Right ventricle myocardium superior (tissue), 1 donor: ENCODE measurements at places on chromosomes 4 and X.

DNA sequence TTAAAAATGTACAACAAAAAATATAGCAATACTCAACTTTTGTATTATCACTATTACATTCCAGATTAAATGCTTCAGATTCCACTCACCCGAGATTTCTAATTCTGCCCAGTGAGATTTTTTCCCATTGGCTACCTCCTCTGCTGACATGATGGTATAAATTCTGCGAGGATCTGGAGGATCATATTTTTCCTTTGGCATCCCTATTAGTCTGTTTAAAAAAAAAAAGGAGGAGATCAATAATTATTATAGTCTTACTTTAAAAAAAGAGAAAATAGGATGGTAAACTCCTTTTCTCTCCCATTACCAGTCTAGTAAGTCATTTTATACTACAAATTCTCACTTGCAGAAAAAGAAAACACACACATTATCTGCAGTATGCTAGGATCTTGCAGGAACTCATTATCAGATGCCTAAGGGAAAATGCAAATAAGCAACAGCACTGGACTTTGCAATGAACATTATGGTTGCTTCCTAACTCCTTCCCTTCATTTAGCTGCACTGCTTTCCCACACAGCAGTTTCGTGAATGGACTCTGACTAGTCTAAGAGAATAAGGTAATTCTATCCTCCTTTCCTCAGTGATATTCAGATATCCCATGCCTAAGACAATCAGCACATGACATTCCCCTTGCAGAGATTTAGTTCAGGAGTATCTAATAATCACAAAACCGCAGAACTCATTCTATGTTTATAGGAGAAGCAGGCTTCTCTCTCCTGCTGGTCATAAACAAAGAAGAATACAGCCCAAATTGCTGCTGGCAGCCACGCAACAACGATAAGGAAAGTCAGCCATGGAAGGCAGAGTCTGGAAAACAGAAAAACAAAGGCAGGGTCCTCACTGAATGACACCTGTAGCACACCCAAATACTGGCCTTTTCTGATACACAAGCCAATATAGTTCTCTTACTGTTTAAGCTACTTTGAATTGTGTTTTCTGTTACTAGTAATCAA is 42.7 kb downstream of the CNOT6L start:
- DNase-seq: no peak

DNA sequence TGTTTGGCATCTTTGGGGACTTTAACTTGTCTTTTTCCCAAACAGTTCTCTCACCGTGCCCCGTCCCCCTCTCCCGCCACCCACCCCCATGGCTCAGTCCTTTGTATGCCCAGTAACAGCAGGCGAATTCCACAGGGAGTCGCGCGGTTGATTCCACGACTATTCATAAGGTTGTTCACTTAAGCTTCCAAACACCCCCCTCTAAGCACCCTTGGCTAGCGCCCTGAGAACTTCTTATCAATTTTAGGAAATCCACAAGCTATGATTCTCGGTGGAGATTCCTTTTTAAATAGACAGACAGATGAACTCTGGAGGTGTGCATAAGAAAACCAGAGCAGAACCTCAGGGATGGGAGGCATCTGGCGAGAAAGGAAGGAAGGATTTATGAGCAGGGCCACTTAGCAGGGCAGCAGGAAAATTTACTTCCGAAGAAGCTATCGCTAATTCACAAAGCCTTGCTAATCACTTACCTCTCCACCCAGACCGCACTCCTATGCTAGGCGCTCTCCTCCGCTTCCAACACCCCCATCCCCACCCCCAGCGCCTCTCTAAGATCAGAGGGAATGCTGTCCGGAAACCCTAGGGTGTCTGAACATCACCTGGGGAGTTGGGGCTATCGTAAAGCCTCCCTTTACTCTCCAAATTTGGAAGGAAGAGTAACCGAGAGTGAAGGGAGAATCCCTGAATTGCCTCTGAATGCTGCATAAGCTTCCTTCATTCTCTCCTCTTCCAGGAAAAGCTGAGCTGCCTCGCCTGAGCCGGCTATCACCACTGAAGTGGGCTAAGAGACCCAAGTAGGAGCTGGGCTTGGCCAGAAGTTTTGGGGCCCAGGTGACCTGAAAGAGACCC is 1.7 kb downstream of the UNC5C start:
- DNase-seq: no peak

DNA sequence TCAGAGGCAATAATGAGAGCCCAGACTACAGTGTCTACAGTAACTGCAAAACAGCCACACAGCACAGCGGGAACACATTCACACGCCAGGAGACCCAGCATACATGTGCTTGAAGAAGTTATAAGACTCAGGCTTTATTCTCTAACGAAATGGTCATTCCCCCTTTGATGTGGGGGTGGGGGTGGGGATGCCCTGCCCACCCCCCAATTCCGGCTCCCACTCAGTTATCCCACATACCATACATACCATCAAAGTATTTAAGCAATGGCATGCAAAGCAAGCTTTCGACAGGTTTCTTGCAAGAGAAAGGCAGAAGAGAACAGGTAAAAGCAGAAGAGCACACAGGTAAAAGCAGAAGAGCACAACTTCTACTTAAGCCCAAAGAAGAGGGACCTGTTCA is 3.6 kb downstream of the MECP2 start:
- no peak for DNase-seq

- no peak for DNase-seq
Measured at GRCh38 chrX:106774981-106775380, 27.5 kb upstream of the TBC1D8B start.

DNA sequence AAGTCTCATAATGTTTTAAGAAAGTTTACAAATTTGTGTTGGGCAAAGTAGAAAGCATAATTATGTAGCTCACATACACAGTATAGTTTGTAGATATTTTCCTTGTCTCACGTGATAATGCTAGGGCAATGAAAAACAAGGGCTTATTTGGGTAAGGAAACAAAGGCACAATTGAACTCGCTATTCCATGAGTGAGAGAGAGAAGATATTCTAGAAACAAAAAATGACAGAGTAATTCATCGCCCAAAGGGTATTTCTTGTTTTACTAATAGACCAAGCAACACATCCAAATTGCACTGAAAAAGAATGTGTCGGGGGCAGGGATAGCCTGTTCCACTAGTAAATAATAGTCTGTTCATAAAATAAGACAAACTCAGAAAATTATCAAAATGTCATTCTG is 3.6 kb upstream of the ASB11 start:
- DNase-seq: no peak

DNA sequence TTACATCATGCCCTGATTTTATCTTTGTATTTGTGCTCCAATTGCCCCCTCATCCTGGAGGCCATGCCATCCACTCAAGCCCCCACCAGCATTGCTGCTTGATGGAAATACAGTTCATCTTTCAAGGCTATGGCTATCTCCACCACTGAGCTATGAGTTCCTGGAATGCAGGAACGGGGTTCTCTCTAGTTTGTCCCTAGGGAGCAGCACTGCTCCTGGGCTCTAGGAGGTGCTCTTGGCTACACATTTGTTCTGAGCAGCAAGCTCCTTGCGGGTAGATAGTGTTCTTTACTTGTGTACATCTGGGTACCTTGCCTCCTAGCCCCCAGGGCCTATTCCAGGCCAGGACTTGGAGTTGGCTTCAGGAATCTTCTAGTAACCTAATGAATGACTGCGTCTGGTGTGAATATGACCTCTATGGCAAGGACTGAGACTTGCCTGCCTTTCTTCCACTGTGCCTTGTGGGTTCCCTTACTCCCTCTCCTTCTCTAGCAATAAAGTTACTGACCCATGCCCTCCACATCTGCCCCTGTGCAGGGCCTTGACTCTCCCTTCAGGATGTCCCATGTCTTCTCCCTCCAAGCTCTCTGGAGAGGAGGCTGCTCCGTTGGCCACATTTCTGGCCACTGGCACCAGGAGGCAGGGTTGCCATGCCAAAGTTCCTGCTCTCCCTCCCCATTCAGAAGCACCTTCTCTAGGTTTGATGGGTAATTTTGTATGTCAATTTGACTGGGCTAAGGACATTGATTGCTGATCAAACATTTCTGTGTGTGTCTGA is 7.6 kb downstream of the CITED1 start:
- DNase-seq: no peak

- no peak for DNase-seq
Measured at GRCh38 chrX:9864011-9864410, 77.8 kb downstream of the SHROOM2 start.

GRCh38 chr4:2093265-2093664 is 34.1 kb downstream of the NAT8L start:
- no peak for DNase-seq

- DNase-seq: no peak
Measured at GRCh38 chrX:23373129-23373804, 38.6 kb downstream of the PTCHD1 start.

GRCh38 chrX:53089224-53089842 is 4.6 kb upstream of the KANTR start:
- DNase-seq: no peak

DNA sequence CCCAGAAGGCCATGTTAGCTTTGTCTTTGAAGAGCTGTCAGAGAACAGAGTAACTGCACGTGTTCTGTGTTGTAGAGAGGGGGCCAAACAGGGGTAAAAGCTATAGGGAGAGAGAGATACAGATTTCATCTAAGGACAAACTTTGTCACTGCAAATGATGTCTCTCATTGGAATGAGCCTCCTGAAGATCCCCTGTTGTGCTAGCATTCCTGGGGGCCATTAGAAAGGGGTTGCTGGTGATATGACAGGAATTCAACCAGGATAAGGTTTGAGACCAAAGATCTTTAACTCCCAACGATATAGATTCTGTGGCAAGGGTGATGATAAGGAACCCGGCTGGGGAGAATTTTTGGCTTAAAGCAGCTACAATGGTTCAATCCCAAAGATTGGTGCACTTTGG is 16.8 kb downstream of the MID1 start:
- DNase-seq: no peak

- no peak for DNase-seq
Measured at GRCh38 chrX:133980406-133980805, 5.0 kb downstream of the GPC3 start.

DNA sequence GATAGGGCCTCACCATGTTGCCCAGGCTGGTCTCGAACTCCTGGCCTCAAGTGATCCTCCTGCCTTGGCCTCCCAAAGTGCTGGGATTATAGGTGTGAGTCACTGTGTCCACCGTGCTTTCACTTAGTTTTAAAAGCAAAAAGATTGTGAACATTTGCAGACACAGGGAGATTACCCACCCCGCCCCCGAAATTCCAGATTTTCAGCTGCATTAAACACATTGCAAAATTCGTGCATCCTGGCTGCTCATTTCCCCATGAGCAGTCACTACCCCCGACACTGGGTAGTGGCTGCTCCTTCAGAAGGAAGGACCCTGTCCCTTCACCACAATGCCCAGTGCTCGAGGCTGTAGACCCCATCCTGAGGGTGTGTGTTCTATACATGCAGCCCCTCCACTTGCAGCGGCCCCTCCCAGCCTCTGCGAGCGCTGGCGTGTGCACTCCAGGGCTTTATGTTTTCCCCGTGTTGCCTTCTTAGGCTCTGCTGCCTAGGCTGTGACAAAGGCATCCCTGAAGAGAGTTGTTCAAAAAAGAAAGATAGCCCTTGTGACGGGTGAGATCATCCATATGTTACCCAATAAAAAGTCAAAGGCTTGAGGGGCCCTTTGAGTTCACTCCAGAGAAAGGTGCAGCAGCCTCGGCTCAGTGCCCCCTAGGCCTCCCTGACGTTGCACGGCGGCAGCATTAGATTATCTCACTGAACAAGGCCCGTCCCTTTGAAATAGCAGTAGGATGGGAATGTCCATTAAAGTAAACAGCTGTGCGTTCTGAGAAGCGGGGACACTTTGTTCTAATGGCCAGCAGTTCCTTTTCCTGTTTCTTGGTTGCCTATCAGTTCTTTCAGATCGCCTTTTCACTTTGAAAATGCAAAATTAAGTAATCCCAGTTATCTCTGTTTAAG is 71.6 kb downstream of the SHROOM2 start:
- DNase-seq: no peak

DNA sequence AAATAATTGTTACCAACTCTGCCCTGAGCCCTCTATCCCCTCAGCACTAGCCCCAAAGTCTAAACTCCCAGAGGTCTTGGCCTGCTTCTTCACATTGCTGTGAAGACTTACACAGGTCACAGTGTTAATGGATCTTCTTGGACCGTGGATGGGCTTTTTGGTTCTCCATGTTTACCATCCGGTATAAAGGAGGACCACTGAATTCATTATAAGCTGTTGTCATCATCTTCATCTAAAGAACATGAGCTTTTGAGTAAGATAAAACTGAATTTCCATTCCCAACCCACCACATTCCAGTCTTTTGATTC is 8.5 kb downstream of the NUDT11 start:
- no peak for DNase-seq

DNA sequence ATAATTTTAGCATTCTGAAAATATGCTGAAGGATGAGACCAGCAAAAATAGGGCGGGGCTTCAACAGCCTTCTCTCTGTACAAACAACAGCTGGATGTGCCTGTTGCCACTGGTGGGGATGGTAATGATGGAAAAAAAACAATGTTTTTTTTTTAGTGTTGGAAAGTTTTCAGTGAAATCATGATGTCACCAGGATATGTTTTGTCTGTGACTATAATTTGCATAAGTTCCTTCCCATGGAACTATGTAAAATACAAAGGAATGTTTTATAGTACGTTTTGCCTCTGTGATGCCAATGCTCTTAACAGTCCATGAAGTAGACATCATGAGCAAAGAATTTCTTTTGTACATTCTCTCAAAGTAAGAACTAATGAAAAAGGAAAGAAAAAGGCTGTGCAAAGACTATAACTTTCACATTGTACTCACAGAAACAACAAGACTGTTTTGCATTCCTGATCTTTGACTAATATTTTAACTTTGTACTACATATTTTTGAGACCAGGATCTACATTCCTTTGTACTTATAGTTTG is 589.7 kb downstream of the SPRY1 start:
- peak; percentile 63 for DNase-seq
